Prostate gland (tissue), 2 donors: ENCODE measurements at places on chromosomes 7 and 10. TPM values are rescaled to one million over a fixed set of nuclear protein-coding genes. Genes with fewer than 3 reads are reported as not detected.

DNA sequence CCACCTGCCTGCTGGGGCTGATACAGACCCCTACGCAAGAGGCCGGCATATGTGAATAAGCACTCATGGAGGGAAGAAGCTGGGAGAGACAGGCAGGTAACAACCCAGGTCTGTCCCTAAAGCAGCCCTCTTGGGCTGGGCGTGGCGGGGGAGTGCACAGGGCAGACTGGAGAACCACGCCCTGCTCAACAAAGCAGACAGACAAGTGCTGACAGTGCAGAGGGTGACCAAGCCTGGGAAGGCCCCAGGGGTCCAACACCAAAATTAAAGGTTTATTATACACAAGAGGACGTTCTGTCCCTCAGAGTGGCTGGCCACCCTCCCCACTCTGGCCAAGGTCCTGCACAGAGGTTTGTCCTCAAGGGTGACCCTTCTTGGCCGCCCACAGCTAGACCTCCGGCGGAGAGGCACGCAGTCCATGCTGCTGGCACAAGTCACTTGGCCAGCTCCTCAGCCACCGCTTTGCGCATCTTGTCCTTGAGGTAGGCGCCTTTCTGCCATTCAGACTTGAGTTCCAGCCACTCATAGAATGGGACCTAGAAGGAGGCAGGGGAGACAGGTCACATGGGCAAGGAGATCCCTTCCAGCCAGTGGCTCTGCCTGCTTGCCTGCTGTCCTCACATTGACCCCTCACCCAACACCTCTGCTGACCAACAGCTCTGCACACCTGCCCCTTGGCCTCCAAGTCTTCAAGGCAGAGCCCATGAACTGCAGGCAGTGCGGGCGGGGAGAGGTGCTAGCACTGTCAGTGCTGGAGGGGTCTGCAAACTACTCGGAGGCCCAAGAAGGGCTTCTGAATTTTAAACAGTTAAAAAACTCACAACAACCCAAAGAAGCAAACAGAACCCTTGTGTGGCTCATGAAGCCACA lies 11.4 kb upstream of the NACAD start:
- no peak for DNase-seq

DNA sequence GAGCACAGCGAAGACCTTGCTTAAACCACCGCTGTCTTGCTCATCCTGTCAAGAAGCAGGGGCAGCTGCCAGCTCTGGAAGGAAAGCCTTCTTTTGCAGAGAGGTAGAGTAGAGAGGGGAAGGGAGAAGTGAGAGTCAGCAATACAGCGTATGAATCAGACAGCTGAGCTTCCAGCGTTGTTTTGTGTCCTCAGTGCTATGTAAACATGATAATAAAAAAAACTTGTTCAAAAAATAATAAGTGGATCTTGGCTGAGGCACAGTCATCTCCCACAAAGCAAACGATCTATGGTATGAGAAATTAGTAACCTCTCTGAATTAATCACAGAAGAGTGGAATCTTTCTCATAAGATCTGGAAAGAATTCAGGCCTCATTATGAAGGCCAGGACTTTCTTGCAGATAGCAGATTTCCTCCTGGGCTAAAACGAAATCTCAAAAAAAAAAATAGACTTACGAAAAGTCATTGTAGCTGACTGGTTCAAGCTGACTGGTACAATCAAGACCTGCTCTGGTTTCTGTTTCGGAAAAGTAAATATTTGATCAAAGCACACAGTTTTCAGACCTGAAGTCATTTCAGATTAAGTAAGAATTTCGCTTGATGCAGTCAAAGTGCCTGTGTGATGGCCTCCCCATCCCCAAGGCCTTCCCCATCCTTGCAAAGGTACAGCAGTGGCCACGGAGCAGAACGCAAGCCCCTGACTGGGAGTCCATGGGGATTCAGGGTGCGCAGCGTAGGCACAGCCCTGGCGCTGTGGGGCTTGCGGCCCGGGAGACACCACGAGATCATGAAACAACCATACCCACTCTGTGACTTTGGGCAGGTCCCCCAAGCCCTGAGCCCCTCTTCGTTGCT lies 29.4 kb downstream of the CHST15 start:
- peak; percentile 25 for DNase-seq

- no peak for DNase-seq
Measured at GRCh38 chr7:136976504-136977251, 108.2 kb downstream of the CHRM2 start.

DNA sequence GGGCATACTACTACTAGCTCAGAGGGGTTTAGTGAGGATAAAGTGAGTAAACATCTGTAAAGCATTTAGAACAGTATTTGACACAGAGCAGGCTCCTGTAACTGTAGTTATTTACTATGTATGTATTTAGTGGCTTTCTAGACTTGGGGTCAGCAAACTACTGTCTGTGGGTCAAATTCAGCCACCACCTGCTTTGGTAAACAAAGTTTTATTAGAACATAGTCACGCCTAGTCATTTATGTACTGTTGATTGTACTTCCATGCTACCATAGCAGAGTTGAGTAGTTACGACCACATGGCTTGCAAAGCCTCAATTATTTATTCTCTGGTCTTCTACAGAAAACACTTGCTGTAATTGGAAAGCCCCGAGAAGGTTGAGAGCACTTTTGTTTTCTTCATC lies 248.5 kb upstream of the PLPP4 start:
- DNase-seq: no peak

- no peak for DNase-seq
Measured at GRCh38 chr7:94344826-94345225, 49.9 kb upstream of the COL1A2 start.

GRCh38 chr10:119535305-119535704 lies 7.2 kb downstream of the RGS10 start:
- no peak for DNase-seq

GRCh38 chr7:111103678-111104274 lies 12.8 kb downstream of the LRRN3 start:
- DNase-seq: no peak

- no peak for DNase-seq
Measured at GRCh38 chr7:118306771-118307170, 82.3 kb downstream of the ANKRD7 start.

The HOXA1 gene
- not detected for total RNA-seq

The INHBA gene
- 0.73 TPM for total RNA-seq
